Effector memory CD8-positive, alpha-beta T cell (primary cell): ENCODE measurements at places on chromosomes 2 and 18.

DNA sequence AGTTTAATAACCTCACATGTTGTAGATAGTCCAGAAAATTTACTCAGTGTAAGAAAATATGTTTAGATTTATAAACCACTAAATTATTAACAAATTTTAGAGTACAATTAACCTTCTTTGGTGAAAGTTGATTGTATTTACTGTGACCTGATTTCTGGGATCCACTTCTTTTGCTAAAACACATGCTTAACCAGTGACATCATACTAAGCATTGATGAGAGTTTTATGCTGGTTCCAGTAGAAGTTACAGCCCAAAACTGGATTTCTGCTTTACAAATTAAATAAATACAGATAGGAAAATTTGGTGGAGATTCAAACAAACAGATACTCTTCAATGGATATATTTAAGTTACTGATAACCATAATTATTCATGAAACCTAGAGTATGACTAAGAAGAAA, 40.9 kb downstream of the RBBP8 start:
- no peak for DNase-seq

DNA sequence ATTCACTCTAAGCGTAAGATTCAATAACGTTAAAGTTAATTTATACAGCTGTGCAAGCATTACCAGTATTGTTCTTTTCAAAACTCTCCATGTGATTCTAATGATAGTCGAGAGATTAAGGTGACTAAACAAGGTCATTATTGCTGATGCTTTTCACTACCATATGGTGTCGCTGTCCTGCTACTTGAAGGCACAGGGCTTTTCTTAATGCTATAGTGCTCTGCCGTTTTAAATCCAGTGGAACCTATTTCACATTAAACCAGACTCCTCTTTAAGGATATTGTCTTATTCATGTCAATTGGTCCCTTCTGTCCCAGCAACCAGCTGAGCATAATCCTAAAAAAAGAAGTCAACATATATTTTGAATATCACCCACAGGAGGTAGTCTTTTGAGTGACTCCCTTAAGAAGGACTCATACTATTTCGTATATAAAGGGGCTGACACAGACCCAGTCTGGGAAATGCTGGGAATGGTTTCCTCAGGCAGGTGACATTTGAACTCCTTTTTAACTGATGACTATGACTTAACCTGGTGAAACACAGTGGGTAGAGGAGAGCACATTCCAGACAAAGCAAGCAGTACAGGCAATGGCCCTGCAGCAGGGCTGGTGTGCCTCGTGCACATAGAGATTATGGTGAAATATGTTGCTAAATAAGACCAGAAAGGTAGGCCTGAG, 53.9 kb upstream of the CYTIP start:
- no peak for DNase-seq

GRCh38 chr18:7681298-7681697, 114.2 kb downstream of the PTPRM start:
- no peak for DNase-seq

GRCh38 chr2:56801214-56801613, 617.4 kb downstream of the CCDC85A start:
- DNase-seq, result no peak
